ENCODE measurements at places on chromosomes 5 and 9. TPM values are rescaled to one million over a fixed set of nuclear protein-coding genes. Genes with fewer than 3 reads are reported as not detected.

DNA sequence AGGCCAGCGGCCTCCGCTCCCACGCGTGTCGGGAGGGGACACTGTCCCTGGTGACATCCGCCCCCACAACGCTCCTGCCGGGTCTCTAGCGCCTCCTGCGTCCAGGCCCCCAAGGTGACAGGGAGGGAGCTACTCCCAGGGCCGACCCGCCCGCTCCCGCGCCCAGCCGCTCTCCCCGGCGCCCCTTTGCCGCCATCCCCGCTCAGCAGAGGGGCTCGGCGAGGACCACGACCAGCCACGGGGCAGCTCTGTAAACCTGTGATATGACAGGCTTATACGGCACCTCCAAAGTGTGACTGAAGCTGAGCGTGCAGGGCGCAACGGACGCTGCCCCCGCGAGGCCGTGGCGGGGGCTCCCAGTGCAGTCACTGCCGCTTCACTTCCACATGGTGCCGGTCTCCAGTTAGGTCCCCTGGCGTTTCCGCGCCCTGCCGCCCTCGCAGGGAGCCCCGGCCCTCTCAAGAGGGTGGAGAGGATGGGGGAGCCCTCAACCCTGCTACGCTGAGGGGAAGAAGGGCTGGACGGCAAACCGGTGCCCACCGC lies 978 bp upstream of the ADCY2 start:
- no peak for DNase-seq

DNA sequence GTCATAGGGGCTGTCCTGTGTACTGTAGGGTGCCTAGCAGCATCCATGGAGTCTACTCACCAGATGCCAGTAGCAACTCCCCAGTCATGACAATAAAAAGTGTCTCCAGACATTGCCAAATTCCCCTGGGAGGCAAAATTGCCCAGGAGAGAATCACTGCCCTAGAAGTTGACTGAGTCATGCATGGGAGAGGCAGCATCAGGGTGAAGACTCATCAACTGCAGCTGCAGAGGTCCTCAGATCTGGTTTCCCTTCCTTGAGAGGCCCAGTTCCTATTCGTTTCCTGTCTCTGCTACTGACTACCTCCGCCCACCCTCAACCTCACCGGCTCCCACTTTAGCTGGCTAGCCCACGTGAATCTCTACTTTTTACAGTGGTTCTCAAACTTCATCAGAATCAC lies 88.6 kb upstream of the AGXT2 start:
- DNase-seq: no peak

GRCh38 chr5:95986937-95987520 lies 25.4 kb upstream of the ELL2 start:
- no peak for DNase-seq

The TMEM267 gene
- 11.8 TPM for total RNA-seq

- DNase-seq: no peak
These were observed 164.9 kb downstream of the NTRK2 start for GRCh38 chr9:84834426-84834825.

- DNase-seq: no peak
These were observed 28.9 kb downstream of the GABRG2 start for GRCh38 chr5:162096448-162096847.

- DNase-seq: no peak
These were observed 123.3 kb upstream of the TBC1D2 start for GRCh38 chr9:98378794-98379193.

GRCh38 chr9:93468763-93469456 lies 15.5 kb upstream of the FAM120AOS start:
- peak; percentile 34 for DNase-seq

The RNF208 gene
- total RNA-seq: 9.7 TPM

Data from left colon (tissue), 2 donors.